ENCODE measurements at places on chromosomes 13 and 19.
A peak's percentile ranks its signal among the peaks of the same experiment; 100 is the strongest.

- DNase-seq = no peak
Measured at GRCh38 chr13:93293710-93294109, 67.1 kb downstream of the GPC6 start.

GRCh38 chr19:23758187-23759074 lies at the start of gene ZNF681:
TSS of gene ZNF681 (minus strand) at chr19:23758891. CDS start at chr19:23758749, 142 bp downstream.
- DNase-seq = peak; percentile 93

- DNase-seq = no peak
Measured at GRCh38 chr13:79560954-79561353, 80.0 kb downstream of the NDFIP2 start.

DNA sequence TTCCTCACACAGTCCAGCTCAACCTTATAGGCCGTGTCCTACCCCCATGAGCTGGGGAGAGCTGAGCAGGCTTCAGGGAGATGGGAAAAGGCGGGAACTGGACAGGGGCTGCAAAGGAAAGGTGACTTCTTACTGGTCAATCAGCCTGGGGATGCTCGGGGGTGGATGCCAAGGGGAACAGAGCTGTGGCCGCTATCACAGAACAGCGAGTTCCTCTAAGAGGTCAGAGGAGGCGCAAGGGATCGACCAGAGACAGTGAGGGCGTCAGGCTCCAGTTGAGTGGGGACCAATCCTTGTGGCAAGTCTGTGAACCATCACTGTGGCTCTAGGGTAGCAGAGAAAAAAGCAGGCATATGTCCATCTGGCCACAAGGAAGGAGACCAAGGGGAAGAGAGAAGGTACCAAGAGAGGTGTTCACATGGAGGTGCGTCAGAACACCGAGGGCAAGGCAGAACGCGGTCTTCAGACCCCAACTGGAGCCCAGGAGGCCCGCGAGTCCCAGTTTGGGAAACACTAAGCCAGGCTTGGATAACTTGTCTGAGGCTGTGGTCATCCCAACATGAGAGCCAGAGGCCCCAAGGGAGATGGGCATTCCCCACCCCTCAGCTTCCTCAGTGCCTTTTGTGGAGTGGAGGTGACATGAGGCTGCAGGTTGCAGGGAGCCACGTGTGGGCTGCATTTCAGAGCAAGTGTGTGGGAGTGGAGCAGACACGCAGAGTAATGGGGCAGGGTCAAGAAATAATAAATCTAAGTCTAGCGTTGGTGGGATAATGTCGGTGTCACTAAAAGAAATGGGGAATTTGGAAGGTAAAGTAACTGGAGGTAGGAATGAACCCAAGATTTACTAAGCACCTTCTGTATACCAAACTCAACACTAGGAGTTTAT lies 3.9 kb downstream of the F10 start:
- DNase-seq = no peak

- peak; percentile 50 for DNase-seq
Measured at GRCh38 chr13:27627380-27627779, 5.7 kb downstream of the POLR1D start.

DNA sequence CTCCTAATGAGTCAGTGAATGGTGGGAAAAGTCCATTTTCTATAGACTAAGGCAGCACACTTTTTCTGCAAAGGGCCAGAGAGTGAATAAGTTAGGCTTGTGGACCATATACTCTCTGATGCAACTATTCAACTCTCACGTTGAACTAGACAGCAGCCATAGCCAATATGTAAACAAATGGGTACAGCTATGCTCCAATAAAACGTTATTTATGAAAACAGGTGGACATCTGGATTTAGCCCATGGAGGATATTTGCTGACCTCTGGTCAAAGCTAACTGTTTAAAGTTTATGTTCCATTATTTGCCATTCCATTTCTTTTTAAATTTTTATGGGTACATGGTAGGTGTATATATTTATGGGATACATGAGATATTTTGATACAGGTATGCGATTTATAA lies 4.7 kb upstream of the CCDC169 start:
- DNase-seq = no peak
